Effector memory CD8-positive, alpha-beta T cell (primary cell): ENCODE measurements at places on chromosomes 5 and 9.

DNA sequence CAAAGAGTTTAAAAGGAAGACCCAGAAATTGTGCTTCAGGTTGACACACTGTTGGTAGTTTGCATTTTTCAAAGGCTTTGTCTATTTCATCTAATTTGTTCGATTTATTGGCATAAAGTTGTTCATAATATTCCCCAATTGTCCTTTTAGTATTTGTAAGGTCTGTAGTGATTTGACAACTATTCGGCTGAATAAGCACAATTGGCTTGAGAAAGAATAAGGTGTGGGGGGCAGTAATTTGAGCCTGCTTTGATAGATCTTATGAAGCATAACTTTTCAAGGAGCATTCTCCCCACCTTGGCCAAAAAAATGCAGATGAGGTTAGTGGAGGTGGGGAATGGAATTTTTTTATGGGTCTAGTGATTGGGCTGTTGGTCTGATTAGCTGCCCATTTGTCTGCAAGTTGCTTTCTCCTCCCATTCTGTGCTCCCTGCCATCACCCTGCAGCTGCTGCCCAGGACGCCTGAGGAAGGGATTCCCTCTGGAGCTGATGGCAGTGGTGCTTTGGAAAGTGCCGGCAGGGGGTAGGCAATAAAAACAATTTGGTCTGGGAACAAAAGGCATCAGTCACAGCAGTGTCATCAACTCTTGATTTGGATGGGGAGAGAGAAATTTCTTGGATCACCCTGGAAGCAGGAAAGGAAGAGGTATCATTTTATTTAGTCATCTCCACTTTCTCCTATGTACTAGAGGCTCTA, 26.6 kb downstream of the WNT8A start:
- no peak for DNase-seq

DNA sequence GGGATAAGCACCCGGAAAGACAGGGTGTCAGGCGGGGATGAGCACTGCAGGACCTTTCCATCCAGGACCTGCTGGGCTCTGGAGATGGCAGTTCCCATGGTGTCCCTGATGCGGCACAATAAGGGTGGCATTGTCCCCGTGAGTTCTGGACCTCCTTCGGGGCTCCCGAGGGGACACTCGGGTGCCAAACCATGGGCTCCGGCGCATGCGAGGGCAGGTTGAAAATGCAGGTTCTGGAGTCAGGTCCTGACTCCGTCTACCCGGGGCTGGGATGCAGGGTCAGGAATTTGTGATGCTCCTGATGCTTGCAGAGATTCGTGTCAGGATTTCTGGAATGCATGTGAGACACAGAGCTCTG, 682 bp downstream of the FCN2 start:
- no peak for DNase-seq

GRCh38 chr5:143094087-143094521, 309.4 kb downstream of the NR3C1 start:
- DNase-seq: no peak

GRCh38 chr5:23330726-23331125, 176.7 kb upstream of the PRDM9 start:
- DNase-seq: no peak

DNA sequence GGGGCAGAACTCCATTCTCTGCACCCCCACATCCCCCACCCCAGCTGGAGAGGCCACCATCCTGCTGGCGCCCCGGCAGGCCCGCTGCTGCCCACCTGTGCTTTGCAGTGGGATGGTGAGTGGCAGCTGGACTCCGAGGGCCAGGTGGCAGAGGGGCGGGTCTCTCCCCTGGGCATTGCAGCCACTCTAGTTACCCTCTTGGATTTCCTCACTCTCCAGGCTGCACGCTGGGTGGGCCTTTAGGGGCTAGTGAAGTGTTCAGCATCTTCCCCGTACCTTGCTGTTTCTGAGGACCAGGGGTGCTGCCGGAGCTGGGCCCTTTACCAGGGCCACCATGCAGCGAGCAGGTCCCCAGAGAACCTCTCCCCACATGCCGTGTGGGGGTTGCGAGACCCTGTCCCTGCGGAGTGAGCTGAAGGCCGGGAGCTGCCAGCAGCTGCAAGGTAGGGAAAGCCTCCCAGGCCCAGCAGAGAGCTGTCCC, 88.4 kb upstream of the SH3PXD2B start:
- DNase-seq: no peak

DNA sequence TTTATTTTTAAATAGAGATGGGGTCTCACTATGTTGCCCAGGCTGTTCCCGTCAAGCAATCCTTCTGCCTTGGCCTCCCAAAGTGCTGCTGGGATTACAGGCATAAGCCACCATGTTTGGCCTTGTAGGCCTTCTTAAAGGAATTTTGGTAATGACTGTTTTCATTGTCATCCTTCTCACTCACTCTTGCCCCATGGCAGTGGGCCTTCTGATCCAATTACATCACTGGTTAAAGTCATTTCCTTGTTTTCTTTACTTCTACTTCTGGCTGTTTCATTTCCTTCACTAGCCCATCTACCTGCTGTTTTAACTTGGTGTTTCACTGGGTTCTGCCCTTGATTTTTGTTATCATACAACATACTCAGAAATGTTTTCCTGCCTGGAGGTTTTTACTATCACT, 20.1 kb upstream of the NIM1K start:
- no peak for DNase-seq

- no peak for DNase-seq
These were observed 658 bp downstream of the PCDHGC4 start for GRCh38 chr5:141485321-141486055.

DNA sequence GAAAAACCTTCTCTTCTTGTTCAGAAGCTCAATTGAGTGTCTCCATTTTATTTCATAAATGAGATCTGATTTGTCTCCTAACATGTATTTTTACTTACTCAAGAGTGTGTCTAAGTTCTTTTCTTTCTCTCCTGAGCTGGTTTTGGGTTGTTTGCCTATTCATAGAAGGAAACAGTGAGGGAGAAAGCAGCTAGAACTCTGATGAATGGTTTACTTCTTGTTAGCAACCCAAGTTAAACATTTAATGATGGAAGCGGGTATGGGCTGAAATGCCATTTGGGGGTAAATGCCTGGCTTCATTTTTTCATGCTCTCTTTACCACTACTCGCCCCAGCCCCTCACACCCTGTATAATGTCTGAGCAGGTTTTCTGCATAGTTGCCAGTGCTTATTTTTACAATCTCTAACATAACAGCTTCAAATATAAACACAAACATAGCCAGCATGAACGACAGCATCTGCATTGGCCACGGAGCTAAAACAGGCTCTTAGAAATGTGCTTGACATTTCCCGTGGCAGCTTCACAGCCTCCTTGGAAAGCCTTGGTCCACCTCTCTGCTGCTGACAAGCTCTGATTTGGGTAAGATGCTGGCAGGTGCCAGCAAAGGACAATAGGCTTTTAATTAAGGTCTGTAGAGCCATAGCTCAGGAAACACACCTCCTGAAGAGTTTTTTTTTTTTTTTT, 321.1 kb downstream of the ARHGEF28 start:
- no peak for DNase-seq

DNA sequence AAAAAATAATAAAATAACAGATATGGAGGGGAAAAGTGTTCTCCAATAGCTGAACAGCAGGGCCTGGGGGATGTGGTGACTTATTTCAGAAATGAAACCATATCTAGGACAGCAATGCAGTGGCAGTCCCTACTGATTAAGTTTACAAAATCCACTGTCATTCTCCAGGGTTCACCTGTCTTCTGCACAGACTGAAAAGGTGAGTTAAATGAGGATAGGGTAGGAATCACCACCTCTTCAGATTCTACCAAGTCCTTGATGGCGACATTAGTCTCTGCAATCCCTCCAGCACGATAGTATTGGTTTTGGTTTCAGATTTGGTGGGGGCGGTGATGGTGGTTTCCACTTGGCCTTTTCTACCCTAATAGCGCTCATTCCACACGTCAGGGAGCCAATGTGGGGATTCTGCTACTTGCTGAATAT, 32.3 kb upstream of the NPM1 start:
- peak; percentile 12 for DNase-seq

GRCh38 chr5:151219789-151220188, 4.1 kb downstream of the CCDC69 start:
- no peak for DNase-seq

DNA sequence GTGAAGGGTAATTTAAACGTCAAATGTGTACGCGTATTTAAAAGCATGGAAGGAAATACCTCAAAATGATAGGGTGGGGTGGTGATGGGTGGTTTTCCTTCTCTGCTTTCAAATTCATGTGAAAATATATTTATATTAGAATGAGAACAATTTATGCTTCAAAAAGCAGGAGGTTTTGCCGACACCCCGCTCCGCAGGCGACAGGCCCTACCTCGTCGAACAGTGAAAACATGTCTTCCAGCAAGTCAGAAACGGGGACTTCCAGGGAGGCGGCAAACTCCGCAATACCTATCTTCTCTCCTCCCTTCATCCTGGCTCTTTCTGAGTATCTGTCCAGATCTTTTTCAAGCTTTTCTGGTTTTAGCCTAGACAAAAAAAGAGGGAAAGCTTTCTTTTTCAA, 28.5 kb upstream of the SLC6A3 start:
- no peak for DNase-seq

- no peak for DNase-seq
These were observed 1047.1 kb downstream of the PTPRD start for GRCh38 chr9:9565700-9566099.

DNA sequence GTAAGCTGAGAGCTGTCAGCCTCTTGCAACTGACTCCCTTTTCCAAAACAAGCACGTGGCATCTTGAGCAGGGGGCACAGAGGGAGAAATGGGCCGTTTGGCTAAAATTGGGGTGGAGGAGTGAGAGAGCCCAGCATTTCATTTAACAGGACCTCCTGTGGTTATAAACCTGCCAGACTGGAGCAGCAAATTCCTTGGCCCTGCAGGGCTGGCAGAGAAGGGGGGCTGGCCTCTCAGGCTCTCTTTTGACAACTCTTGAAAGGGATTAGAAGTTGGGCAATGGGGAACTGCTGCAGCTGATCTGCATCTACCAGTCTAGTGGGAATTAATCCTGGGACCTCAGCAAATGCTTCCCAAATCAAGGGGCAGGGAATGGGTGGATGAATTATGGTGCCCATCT, 7.2 kb upstream of the POU4F3 start:
- no peak for DNase-seq

GRCh38 chr9:94002316-94003140, 47.4 kb upstream of the BARX1 start:
- no peak for DNase-seq

- DNase-seq: no peak
These were observed 615.2 kb downstream of the PTPRD start for GRCh38 chr9:9997585-9997984.

DNA sequence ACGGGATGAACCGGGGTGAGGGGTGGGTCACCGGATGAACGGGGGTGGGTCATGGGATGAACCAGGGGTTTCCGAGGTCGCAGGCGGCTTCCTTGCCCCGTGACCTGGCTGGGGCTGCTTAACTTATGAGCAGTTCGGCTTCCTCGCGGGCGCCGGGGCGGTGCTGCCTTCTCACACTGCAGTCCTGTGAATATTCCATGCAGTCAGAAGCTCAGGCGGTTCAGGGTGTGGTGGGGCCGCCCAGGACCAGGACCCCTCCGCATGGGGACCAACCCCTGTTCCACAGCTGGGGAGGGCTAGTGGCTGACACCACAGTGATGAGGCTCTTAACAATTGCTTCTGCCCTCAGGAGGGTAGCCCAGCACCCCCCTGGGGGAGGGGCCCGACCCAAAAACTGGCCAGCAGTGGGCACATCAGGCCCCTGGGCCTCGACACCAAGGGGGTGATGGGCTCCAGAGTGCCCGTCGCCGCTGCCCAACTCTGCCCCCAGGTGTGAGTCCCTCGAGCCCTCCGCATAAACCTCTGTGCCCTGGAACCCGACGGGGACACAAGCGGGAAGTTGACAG, 30.9 kb upstream of the SLC9A3 start:
- no peak for DNase-seq

DNA sequence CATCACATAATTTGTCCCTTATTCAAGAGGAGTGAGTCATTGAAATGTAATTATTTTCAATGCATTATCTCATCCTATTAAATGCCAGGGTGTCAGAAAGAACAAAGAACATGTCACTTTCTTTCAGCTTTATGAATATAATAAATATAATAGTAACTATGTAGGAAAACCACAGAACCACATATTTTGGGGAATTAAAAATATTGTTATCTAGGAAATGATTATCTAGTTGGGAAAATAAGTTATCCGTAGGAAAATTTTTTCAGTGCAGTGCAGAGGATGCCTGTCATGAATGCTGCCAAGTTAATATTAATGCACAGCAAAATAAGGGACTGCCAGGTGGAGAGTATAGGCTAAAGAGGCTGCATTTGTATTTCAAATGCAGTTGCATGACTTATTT, 844.8 kb downstream of the MAT2B start:
- DNase-seq: no peak
